Tibial artery (tissue), 4 donors: ENCODE measurements at places on chromosomes 5 and 9.
A peak's percentile ranks its signal among the peaks of the same experiment; 100 is the strongest.

- no peak for DNase-seq
These were observed 735.2 kb upstream of the CDH9 start for GRCh38 chr5:27773636-27774035.

DNA sequence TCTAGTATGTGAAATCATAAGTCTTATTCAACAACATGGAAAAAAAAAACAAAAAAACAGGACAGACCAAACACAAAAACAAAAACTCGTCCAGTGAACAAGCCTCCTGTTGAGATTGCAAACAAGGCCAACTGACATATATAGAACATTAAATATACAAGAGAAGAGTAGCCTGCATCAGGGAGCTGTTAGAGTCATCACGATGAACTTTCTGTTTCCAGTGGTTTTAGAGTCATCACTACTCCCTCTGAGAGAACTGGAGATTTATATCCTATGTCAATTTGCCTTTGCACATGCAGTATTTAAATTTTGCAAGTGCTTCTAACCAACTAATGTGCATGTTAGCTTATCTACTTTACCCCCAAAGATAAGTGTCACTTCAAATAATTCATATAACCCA, 9.9 kb downstream of the SNCAIP start:
- no peak for DNase-seq

DNA sequence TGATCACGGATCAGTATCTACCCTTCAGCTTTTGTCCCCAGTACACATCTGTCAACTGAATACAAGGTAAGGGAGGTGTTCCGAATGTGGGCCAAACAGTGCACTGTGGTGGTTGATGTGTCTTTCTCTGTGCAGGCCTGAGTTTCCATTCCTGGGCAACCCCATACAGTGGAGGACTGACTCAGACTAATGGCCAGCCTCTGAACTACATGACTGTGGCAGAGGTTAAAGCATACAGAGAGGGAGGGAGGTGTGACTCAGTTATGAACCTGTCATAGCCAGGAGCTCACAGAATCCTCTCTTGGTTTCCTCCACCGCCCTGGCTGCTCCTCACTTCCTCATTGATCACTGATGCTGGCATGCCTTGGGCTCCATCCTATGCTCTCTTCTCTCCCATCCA, 136.4 kb upstream of the TAS2R1 start:
- DNase-seq = no peak

DNA sequence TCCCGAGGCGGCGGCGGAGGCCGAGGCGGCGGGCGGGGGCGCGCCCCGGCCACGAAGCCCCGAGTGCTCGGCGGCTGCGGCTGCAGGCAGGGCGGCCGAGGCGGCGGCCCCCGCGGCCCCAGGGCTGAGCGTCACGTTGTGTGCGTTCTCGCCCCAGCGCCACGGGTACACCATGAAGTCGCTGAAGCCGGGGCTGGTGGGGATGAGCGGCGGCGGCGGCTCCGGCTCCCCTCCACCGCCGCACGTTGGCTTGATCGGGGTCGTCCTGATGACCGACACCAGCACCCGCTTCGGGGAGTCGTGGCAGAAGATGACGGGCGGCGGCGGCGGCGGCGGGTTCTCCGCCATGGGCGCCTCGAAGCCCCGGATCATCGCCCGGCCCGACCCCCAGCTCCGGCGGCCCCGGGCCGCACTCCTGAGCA, 498 bp downstream of the ZNF367 start:
- DNase-seq = no peak

DNA sequence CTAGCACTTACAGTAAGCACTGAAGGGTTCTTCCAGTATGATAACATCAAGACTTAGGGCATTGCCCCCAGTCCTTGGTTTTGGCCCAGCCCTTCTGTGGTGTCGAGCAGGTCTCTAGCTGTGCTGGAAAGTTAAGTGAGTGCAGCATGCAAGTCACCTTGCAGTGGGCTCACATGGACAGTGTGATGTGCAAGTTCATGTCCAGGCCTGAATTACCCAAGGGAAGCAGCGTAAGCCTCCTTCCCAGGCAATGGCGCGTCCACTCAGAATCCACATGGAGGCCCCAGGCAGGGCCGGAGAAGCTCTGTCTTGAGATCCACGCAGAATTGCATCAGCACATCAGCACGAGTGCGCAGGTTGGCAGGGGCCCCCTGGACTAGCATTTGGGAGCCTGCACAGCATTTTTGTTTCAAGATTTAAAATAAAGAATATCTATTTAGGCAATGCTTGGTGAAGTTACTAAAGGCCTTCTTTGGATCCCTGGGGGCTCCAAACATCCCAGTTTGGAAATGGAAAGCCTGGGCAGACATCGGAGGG, 108.4 kb upstream of the ALDH1B1 start:
- DNase-seq = no peak

- DNase-seq = no peak
These were observed 299.9 kb downstream of the SPOCK1 start for GRCh38 chr5:137199201-137199600.

GRCh38 chr5:60453186-60453976, 246.6 kb downstream of the DEPDC1B start:
- no peak for DNase-seq

- no peak for DNase-seq
These were observed 81.0 kb upstream of the EQTN start for GRCh38 chr9:27377811-27378456.

GRCh38 chr9:93660352-93661046, 84.1 kb downstream of the PHF2 start:
- DNase-seq = peak; percentile 9

DNA sequence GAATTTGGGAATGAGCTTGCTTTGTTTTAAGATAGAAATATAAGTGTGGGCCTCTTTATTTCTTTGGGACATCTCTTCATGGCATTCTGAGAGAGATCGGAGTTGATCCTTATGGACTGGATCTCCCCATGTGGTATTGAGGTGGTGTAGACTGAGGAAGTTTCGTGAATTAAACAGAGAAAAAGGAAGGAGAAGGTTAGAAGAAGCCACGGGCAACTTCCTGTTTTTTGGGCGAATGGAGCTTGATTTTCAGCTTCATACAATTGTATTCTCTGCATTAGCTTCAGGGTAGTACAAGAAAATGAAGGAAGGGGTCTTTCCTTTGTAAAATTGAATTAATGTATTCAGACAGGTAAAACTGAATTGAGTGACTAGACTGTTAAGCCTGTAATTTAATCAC, 70.5 kb upstream of the HMHB1 start:
- no peak for DNase-seq

DNA sequence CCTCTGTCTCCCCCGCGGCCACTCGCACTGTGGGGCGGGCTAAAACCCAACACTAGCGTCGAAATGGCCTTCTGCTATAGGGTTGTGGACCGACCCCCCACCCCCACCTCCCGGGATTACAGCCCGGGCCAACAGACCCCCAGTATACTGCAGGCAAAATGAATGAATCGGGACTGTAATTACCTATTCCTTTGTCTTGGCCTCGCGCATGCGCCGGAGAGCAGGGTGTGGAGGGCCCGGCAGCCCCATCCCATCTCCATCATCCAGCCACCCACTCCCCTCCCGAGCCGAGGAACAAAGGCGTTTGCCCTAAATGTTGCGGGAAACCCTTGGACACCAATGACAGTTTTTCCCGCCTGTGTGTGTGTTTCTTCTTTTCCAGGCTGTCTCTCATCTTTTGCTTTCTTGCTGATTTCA, 1.6 kb downstream of the BASP1 start:
- DNase-seq = no peak

DNA sequence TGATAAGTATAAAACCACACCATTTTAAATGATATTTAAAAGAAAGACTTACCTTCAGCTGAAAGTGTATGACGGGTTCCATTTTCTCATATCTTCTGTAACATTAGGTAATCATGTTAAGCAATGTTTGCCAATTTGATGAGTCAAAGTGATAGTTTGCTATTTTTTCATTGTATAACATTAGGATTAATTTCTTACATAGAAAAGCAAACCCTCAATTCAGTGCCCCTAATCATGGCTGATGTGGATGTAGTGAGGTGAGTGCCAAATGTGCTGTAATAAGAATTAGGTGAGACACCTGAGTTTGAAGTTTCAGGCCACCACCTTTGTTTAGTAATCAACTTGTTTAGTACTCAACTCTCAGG, 68.0 kb downstream of the UNC13B start:
- DNase-seq = no peak

DNA sequence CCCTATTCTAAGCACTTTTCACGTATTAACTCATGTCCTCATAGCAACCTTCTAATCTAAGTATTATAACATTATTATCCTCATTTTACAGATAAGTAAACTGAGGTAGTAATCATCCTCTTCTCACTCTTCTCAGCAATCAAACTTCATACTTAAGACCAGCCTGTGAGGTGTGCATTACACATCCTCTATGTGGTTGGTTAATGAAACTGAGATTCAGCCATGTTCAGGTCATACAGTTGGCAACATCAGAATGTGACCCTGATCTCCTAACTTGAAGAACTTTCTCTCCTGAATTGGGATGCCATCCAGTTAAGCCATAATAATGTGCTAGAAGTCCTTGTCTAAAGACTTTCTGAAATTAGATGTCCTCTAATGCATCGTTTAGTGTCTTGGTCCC, 275.1 kb upstream of the ANKRD55 start:
- no peak for DNase-seq

- no peak for DNase-seq
These were observed 70.3 kb upstream of the TRPM3 start for GRCh38 chr9:71191708-71192107.

GRCh38 chr9:27784847-27785713, 211.8 kb upstream of the C9orf72 start:
- DNase-seq = no peak

GRCh38 chr5:145917288-145917687, 19.1 kb upstream of the SH3RF2 start:
- no peak for DNase-seq

DNA sequence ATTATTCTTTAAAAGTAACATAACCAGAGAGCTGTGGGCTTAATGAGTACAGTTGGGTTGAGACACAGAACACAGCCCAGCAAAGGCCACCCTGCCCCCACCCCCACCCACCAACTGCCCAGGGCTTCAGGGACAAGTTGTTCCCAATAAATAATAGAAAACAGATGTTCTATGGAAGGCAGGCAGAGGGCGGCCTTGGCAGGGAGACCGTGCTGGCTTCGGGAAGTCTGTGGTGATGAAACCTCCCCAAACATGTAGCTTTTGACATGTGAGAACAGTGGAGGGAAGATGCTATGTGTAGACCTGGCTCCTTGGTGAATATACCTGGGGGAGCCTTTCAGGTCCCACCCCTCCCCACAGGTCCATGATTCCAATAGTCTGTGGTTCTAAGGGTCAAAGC, 10.0 kb downstream of the TRAF1 start:
- peak; percentile 94 for DNase-seq

DNA sequence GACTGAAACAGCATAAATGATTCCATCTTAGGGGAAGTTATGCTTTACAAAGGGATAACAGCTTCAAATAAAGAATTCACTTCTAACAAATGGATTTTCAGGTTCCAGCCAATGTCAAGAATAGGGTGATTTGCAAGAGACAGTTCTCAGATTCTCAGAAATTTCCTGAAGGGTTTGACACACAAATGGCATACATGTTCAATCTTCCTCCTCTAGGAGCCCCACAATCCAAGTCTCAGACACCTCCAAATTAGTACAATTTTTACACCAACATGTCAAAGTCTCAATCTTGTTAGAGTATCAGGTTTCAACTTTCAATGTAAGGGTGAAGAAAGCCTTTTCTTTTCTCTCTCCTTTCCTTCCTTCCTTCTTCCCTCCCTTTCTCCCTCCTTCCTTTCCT, 996.6 kb downstream of the TLE1 start:
- no peak for DNase-seq

GRCh38 chr5:177035976-177036375, 13.5 kb downstream of the ZNF346 start:
- no peak for DNase-seq

DNA sequence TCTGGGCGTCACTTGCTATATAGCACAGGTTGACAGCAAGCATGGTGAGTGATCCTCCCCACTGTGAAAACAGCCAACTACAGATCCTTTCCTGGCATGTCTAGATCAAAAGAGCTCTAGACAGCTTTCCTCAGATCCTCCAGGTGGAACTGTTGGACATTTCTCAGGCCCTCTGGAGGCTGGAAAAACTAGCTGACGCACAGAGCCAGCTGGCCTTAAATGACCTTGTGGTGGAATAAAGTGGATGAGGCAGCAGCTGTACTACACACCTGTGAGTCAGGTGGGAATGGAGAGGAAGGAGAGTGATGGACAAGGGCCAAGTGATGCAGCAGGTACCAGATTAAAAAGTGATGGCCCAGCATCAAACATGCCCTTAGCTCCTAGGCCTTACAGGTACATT, 172.7 kb downstream of the TRIM32 start:
- DNase-seq = no peak

DNA sequence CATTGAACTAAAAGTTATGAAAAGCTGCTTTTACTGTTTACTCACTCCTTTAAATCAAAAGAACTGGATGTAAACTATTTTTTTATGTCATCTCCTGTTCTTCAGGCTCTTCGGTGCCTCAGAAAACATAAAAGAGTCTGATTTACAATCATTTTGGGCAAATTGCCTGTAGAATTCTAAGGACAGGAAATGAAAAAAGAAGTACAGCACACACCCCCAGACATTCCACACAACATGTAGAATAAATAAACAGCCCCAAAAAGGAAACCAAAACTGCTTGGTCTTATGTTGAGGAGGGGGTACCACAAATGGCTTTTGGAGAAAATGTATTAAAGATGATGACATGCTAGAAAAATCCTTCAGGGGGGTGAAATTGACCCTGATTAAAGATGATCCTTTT, 57.2 kb downstream of the ITGA1 start:
- DNase-seq = no peak

DNA sequence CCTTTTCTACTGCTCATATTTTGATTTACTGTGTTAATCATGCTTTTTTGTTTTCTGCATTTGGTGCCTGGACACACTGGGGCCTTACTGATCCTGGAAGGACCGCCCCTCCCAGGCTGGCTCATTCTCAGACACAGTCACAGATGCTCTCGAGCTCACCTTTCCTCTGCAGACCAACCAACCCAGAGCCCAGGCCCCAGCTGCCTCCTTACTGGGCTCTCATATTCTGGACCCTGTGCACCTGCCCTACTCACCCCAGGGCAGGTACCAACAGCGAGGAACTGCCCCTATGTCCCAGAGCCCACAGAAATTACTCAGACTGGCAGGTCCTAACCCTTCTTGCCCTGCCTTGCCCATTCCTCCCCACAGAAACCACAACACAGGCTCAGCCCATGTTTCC, 6.6 kb upstream of the OR2V2 start:
- no peak for DNase-seq

- peak; percentile 11 for DNase-seq
These were observed 165.1 kb downstream of the RGS3 start for GRCh38 chr9:113628621-113629020.

DNA sequence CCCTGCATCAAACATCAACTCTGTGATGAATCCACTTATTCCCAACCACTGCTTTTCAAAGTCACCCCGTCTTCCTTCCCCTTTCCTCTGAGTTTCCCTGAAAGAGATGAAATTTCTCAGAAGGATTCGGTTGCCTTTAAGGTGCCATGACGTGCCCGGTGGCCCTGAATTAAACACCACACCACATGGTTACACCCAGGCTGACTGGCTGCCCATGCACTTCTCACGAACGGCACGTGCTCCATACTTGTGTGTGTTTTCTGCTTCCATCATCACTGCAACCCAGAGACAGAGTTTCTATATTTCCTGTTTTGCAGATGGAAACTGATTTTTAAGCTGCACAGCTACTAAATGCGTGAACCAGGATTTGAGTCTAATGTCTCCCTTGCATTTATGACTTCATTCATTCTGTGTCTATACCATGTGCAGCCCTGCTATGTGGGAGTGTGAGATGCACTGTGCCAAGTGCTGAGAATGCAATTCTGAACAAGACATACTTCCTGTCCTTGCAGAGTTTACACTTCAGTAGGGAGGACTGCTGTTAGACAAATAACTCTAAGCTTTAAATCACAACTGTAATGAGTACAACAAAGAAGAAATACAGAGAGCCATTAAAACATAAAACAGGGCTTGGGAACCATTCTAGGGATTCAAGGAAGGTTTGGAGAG, 162.9 kb downstream of the NXNL2 start:
- no peak for DNase-seq
